ENCODE measurements at places on chromosomes 3 and 15.

- DNase-seq, result no peak
Observed at GRCh38 chr3:179174316-179174715, 26.2 kb downstream of the PIK3CA start.

DNA sequence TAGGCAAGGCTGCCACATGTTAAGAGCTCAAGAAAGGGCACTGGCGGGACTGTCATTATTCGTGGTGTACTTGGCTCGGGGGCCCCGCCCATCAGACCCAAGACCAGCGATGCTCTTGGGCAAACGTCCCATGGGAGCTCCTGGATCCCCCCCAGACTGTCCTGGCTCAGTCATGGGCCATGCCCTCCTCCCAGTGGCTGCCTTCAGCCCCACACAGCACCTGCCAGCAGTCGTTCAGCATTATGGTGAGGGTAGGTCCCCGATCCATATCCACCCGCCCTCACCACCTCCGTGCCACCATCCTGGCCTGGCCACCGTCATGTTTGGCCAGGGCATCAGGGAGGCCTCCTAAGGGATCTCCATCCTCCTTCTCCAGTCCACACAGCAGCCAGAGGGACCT, 51.4 kb upstream of the IQSEC1 start:
- DNase-seq, result no peak

- DNase-seq, result no peak
Observed at GRCh38 chr3:138394156-138394555, 40.3 kb upstream of the ESYT3 start.

DNA sequence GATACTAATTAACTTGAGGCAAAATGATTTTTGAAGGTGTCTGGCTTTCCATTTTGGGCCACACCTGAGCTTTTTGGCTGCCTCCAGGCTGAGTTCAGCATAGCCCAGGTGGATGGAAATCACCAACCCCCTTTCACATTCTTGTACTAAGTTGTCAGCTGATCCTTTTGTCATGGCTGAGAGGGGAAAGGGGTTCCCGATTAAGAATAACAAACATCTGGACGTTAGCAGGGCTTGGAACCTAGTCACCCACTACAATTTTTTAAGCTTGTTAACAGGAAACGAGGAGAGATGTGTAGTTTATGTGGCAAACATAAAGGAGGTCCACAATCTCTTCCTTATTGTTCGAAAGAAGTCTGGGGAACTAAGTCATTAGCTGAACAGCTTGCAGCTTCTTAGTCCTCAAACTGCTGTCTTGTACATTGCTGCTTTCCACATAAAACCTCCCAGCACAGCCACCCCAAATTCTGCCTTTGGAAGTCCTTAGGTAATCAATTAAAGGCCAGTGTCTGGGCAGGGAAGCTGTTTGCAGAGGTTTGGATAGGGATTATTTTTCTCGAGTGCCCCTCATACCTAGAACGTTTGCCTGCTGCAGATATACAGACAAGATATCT, 5.0 kb downstream of the NR2F2 start:
- DNase-seq, result no peak

GRCh38 chr3:186327912-186328487, 34.0 kb downstream of the DGKG start:
- no peak for DNase-seq

- DNase-seq, result no peak
Observed at GRCh38 chr3:134711284-134711683, 60.5 kb upstream of the KY start.

- no peak for DNase-seq
Observed at GRCh38 chr3:143269741-143270140, 150.2 kb downstream of the CHST2 start.

DNA sequence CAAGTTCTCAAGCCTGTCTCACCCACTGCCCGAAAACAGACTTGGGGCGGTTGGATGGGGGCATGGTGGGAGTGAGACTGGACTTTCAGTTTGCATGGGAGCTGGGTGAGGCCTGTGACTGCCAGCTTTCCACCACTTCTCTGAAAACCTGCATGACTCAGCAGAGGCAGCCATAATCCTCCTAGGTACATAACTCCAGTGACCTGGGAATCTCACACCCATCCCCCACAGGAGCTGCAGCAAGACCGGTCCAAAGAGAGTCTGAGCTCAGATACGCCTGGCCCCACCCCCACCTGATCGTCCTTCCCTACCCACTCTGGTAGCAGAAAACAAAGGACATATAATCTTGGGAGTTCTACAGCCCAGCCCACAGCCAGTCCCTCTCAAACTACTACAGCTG, 107.2 kb downstream of the NSMCE3 start:
- no peak for DNase-seq

DNA sequence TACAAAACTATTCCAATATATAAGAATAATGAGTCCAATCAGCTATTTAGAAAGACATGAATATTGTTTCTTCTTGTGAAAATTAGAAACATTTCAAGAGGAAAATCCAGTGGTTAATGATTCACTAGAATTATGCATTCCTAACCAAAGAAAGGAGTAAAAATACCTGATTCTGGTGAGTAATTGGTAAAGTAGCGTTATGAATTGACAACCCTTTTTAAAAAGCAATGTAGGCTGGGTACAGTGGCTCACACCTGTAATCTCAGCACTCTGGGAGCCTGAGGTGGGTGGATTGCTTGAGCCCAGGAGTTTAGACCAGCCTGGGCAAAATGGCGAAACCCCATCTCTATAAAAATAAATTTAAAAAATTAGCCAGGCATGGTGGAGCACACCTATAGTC, 43.3 kb downstream of the TOPAZ1 start:
- no peak for DNase-seq

- no peak for DNase-seq
Observed at GRCh38 chr3:127324913-127325628, 37.2 kb upstream of the PRR20G start.

DNA sequence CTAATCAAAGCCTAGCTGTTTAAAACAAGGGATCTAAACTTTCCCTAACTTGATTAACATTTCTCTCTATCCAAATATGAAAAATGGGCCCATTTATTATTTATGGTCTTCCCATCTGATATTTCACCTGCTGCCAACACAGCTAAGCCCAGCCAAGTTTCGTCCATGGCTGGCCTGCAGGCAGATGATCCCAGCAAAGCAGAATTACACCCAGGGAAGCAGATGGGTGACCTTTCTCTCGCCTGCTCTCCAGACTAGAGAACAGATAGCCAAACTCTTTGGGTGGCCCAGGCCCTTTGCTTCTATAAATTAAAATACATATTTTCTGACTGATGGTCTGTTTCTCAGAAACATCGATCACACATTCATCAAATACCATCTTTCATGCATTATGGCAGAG, 1038.8 kb downstream of the AGBL1 start:
- no peak for DNase-seq

- no peak for DNase-seq
Observed at GRCh38 chr3:38323060-38323459, 23.5 kb upstream of the XYLB start.

GRCh38 chr3:38107911-38108648, 28.8 kb downstream of the ACAA1 start:
- no peak for DNase-seq

GRCh38 chr15:59814409-59814808, 125.3 kb upstream of the BNIP2 start:
- peak; percentile 51 for DNase-seq

- no peak for DNase-seq
Observed at GRCh38 chr3:124758851-124759635, 28.8 kb downstream of the UMPS start.

GRCh38 chr3:23206366-23206765, 3.2 kb downstream of the UBE2E2 start:
- peak; percentile 51 for DNase-seq

GRCh38 chr3:183172051-183172639, 9.6 kb upstream of the LAMP3 start:
- DNase-seq, result no peak

DNA sequence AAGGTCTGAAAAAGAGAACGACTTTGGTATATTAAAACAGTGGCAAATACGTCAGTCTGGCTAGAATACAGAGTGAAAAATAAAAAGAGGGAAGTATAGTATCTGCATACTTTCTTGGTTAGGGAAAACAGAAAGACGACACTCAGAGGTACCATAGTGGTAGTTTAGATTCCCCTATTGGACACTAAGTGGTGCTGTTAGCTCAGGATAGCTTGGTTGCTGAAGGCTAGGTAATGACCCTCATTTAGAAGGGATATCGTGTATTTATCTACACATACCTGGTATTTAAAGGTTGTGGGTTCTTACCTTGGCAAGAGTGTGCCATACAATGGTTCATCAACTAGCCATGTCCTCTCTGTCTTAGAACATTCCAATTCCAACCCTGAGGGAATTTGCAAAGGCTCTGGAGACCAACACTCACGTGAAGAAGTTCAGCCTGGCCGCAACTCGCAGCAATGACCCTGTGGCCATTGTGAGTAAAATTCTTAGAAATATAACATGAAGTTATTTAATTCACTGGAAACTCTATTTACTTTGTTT, 31.0 kb downstream of the TMOD2 start:
- no peak for DNase-seq

DNA sequence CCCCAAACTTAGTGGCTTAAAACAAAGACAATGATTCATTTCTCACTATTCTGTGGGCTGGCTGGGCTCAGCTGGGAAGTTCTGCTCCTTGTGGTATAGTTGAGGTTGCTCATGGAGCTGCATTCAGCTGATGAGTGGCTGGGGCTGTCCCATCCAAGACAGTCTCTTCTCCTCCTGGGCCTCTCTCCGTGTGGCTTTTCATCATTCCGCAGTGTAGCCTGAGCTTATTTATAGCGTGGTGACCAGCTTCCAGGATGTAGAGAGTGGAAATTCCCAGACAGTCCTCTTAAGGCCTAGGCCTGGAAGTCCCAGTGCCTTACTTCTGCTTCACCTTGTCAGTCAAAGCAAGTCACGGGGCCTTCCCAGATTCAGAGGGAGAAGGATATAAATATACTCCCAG, 136.7 kb upstream of the DAZL start:
- peak; percentile 57 for DNase-seq

- DNase-seq, result peak; percentile 36
Observed at GRCh38 chr15:96345560-96346399, 15.3 kb downstream of the NR2F2 start.

DNA sequence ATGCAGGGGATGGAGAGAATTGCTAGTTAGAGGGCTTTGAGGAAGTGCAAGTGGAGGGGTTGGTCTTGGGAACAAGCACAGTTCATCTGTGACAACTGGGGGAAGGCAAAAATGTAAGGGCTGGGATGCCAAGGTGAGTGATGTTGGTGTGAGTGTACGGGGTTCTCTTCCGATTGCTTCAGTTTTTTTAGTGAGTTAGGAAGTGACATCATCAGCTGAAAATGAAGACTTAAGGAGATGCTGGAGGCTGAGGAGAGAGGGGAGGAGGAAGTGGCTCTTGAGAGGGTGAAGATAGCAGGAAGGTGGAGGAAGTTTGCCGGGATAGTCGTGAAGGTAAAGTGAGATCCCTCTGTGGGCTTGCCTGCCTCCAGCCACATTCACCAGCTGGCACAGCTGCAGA, 12.7 kb downstream of the TICRR start:
- DNase-seq, result no peak

DNA sequence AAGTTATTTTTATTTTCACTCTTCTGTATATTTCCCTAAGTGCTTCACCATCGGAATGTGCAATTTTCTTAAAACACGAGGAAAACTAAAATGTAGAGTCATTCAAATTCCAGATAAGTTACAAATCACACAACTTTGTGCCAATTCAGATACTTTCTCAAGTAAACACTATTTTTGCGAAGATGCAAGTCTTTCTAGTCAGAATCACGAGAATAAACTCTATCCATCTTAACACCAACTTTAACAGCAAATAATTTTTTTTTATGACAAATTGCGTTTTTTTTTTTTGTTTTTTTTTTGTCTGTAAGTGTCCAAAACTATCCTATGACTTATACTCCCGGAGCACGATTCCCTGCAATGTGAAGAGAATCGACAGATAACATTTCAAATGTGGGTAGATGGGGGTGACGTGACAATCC, 1.3 kb downstream of the STAG1 start:
- no peak for DNase-seq

- no peak for DNase-seq
Observed at GRCh38 chr3:170656284-170656683, 70.4 kb upstream of the SLC7A14 start.

- peak; percentile 57 for DNase-seq
Observed at GRCh38 chr3:51681453-51681852, 10.4 kb downstream of the TEX264 start.

DNA sequence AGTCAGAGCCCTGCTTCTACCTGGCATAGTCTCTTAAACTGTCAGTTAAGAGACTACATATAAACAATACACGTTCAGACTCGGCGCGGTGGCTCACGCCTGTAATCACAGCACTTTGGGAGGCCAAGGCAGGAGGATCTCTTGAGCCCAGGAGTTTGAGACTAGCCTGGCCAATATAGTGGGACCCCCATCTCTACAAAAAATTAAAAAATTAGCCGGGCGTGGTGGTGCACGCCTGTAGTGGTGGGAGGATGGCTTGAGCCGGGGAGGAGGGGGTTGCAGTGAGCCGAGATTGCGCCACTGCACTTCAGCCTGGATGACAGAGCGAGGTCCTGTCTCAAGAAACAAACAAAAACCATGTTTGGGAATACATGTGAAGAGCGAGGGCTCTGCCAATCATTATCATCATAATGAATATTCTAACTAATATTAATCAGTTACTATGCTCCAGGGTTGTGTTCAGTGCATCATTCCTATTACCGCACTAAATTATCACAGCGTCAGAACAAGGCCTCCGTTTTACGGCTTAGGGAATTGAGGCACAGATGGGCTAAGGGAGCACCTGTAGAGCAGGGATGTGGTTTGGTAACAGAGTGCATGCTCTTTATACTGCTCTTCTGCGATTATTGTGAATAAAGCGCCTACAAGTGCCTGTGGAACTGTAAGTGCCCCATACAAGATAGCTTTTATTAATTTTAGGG, 844 bp upstream of the UQCC5 start:
- DNase-seq, result no peak

DNA sequence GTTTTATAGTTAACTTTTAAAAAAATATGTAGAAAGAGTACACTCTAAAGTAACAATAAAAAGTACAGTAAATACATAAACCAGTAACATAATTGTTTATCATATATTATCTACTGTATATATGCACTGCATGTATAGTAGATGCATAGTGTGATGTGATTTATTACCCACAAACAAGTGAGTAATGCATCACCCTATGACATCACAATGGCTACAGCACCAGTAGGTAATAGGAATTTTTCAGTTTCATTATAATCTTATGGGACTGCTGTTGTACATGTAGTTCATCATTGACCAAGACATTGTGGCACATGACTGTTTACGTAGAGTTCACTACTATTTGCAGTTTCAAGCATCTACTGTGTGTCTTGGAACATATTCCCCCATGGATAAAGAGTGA, 1047.2 kb downstream of the ROBO2 start:
- no peak for DNase-seq

DNA sequence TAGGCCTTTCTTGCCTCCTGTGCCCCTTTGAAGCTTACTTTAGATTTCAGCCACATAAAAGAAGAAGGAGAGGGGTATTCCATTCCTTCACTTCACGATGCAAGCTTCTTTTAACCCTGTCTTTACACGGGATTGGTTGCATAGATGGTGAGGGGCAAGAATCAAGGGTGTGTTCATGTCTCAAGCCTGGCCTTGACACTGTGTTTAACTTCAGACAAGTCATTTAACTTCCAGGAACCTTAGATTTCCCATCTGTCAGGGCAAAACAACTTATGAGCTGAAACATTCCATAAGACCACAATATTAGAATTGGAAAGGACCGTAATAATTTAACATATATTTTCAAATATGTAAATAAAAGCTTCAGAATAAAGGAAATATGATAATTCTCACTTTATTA, 344.5 kb downstream of the MFSD1 start:
- no peak for DNase-seq

GRCh38 chr15:26891448-26892181, 24.8 kb downstream of the GABRA5 start:
- peak; percentile 71 for DNase-seq

GRCh38 chr3:38039101-38039898, at the start of gene DLEC1:
Gene DLEC1, plus strand, starts transcription at chr3:38039208. Its CDS starts 18 bp downstream, at chr3:38039226.
- DNase-seq, result peak; percentile 94

Data from activated CD8-positive, alpha-beta T cell treated with anti-CD3 and anti-CD28 coated beads for 36 hours (primary cell).